ENCODE measurements at places on chromosomes 3 and 15.

GRCh38 chr3:178671377-178671776, 135.1 kb downstream of the KCNMB2 start:
- DNase-seq: no peak

GRCh38 chr3:148735597-148735996, 37.9 kb downstream of the AGTR1 start:
- DNase-seq: no peak

DNA sequence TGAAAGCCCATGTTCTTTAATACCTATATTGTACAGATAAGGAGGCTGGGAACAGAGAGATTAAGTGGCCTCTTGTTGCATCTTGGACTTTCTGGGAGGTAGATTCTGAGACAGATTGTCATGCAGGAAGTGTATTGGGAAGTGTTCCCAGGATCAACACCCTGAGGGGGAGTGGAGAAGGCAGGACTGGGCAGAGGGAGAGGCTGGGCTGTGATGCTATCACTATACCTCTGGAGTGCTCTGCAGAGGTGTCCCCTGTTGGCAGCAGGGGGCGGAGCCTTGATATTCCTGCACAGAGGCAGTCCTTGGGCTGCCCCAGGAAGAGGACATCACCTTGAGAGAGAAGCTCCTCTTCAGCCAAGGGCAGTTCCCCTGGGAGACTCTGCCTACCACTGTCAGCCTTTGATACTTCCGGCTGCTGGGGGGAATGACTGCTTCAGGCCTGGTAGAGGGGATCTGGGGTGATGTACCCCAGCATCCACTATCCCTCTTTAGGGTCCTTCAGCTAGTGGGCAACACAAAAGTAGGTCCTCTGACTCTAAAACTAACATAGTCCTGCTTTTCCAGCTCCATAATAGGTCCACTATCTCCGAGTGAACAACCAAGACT, 97.4 kb upstream of the RNU6-1 start:
- no peak for DNase-seq

DNA sequence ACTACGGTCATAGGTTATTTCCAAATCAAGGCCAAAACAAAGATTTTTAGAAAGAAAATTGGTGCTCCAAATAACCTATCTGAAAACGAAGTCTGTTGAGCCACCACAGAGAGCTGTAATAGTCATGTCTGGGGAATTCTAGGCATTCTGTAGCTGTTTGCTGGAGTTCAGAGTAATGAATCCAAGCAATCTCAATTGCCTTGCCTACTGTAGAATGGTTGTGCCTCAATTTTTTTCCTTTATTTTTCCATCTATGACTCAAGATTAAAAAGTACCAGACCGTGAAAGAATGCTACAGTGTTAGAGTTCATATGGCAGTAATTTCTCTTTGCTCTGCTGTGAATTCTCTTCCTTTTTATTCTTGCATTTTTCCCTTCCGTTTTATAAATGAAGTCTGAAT, 1007.2 kb upstream of the ALCAM start:
- peak; percentile 52 for DNase-seq

- no peak for DNase-seq
Measured at GRCh38 chr3:149010966-149011365, 19.6 kb downstream of the GYG1 start.

GRCh38 chr3:193938613-193939012, 197.3 kb upstream of the HES1 start:
- no peak for DNase-seq

DNA sequence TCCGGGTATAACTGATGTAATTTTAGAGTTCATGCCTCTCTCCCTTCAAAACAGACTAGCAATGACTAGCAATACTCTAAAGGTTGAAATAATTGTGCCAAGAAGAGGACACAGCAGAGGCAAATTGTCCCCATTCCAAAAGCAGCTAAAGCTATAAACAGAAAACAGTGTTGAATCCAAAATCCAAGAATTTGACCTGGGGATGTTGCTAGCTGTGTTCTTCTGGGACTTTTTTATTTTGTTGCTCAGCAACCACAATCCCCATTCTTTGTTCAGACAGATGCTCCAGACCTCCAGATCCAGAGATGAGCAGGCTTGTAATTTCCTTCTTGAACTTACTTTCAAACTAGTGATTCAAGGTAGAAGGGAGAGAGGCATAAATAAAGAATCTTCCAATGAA, 191.5 kb downstream of the FOXB1 start:
- no peak for DNase-seq

GRCh38 chr15:63292771-63293170, 15.4 kb downstream of the APH1B start:
- DNase-seq: no peak

- peak; percentile 58 for DNase-seq
Measured at GRCh38 chr3:190718671-190719070, 143.8 kb downstream of the GMNC start.

GRCh38 chr3:13565581-13566452, 16.9 kb downstream of the FBLN2 start:
- no peak for DNase-seq

DNA sequence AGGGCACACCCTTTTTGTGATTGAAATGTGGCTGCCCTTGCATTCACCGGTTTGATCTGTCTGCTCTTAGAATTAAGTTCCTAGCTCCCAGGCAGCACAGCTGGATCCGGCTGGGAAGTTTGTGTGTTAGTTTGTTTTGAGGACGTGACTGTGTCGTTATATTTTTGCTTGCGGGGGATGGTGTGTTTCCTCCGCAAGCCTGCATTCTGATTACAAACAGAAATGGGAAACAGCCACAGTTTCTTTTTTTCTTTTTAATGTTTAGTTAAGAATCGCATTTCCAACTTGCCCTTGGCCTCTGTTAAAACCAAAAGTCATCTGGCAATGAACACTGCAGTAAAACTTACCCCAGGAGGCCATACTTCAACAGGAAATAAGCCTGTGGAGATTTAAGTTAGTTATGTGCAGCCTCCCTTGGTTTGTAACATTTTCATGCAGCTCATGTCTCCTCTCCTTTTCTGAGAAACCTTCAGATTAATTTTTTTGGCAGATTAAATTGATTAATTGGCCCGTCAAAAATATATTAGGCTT, 888 bp downstream of the TMOD3 start:
- no peak for DNase-seq

GRCh38 chr3:49929291-49930167, at the start of gene MON1A:
Gene MON1A, minus strand, starts transcription at chr3:49929811. Its CDS starts 16,465 bp downstream, at chr3:49913346.
- peak; percentile 81 for DNase-seq

- no peak for DNase-seq
Measured at GRCh38 chr3:191721390-191721861, 260.5 kb downstream of the PYDC2 start.

- no peak for DNase-seq
Measured at GRCh38 chr3:123423031-123423430, 25.9 kb downstream of the ADCY5 start.

- DNase-seq: no peak
Measured at GRCh38 chr15:99172171-99172570, 67.3 kb downstream of the SYNM start.

DNA sequence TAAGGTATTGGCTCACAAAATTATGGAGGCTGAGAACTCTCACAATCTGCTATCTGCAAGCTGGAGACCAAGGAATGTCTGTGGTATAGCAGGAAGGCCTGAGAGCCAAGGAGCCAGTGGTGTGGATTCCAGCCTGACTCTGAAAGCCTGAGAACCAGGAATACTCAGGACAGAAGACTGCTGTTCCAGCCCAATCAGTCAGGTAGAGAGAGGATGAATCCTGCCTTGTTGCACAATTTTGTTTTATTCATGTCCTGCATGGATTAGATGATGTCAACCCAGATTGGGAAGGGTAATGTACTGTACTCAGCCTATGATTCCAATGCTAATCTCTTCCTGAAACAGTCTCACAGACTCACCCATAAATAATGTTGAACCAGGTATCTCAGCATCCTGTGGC, 312.4 kb upstream of the KCNMB2 start:
- DNase-seq: no peak

- no peak for DNase-seq
Measured at GRCh38 chr15:91488452-91488851, 365.1 kb upstream of the SLCO3A1 start.

DNA sequence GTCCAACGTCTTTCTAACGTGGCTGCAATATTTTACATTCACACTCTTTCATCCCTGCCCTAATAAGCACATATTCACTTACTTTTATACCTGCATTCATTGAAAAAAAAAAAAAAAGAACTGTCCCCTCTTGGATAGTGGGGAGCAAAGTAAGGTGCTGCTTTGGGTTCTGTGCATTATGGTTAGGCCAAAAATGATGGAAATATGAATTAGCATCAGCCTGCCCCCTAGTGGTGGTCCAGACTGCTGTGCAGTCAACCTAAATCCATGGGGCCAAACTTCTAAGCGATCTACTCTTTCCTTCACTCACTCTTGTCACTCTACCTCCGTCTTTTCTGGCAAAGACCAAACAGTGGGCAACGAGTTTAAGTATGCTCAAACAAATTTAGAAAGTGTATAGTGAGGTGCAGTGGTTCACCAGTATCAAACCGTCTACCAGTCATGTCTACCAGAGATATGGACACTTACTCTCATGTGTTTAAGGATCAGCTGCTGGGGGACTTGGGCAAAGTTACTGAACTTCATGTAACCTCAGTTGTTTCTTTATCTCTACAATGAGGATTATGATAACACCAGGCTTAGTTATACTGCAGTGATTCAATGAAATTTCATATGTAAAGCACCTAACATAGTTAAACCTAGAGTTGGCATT, 61.5 kb upstream of the GRM7 start:
- DNase-seq: no peak

DNA sequence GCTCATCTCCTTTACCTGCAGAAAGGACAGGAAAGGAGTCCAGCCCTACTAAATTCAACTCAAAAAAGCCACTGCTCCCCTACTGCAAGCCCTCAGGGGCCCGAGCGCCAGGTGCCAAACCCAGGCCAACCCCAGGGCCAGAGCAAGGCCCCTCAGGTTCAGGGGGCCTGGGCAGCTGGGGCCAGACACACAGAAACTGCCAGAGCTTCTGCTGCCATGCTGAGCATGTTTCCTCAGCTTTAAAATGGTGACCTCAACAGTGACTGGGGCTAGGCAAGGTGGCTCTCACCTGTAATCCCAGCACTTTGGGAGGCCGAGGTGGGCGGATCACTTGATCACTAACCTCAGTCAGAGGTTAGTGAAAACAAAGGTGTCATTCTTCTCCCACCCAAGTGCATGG, 38.8 kb downstream of the KLHL25 start:
- DNase-seq: no peak

GRCh38 chr15:57227899-57228298, 148.4 kb upstream of the CGNL1 start:
- DNase-seq: no peak

DNA sequence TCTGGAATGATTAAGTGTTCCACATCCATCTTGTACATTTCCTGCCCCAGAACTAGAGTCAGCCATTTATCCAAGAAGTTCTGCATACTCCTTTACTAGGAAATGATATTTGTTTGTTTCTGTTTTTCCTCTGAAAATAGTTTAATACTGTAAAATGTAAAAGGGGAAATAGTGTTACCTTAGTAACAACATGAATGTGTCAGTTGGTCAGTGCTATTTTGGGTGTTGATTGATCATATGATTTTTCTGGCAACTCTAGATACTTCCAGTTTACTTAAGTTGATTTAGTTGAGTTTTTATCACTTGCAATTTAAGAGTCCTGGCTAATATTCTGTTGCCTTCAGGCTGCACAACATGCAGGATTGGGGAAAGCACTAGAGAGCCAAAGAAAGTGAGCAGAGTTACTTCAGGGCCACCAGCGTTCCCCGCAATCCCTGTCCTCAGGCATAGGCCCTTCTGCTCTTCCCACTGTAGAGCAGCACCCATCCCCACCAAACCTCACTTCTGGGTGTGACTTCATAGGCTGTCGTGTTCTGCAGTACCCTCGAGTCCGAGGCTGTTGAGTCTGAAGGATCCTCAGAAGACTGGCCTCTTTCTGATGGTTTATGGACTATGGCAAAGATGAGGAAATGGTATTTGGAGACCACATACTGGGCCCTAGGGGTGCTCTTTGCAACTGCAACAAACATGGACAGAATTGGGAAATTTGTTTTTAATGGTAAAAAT, 69.0 kb downstream of the CHD2 start:
- no peak for DNase-seq

- DNase-seq: no peak
Measured at GRCh38 chr3:191987831-191988350, 526.9 kb downstream of the PYDC2 start.

DNA sequence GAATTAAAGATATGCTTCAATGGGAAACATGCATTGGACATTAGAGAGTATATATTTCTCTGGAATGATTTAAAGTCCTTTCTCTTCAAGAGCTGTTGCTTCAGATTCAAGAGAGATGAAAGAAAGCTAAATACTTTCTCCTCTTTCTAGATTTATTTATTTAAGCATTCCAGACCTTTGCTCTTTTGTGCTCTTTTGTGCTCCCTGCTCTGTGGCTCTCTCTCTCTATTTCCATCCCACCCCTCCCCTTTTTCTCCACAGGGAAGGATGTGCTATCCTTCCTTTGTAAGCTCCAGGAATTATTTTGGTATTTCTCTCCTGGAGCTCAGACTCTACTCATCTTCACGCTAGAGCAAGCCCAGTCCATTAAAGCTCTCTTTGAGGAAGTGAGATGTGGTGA, 871.9 kb upstream of the GBE1 start:
- DNase-seq: no peak

GRCh38 chr3:172110127-172110779, 70.9 kb downstream of the FNDC3B start:
- no peak for DNase-seq
